Activated effector memory CD4-positive, alpha-beta T cell treated with Interleukin-2 at 50 U/mL for 16 hours (primary cell): ENCODE measurements at places on chromosomes 5 and 9.

DNA sequence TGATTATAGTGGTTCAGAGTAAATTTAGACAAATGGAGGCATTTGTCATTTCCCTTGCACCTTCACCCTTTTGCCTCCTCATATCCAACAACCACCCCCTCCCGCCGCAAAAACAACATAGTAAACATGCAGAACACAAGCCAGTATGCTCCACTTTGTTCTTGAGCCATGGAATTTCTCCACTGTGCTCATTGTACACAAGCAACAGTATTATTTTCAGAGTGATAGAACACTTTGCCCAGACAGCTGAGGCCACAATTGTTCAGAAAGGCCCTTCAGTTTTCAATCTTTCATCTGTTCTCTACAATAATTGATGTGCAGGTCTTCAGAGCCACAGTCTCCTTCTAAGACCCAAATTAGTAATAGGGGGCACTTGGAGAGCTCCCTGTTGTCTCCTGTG lies 272.8 kb upstream of the SLC30A5 start:
- no peak for DNase-seq

GRCh38 chr5:79875230-79875629 lies 115.8 kb downstream of the MTX3 start:
- no peak for DNase-seq

GRCh38 chr5:166724284-166724683 lies 1567.2 kb upstream of the WWC1 start:
- DNase-seq: no peak

GRCh38 chr9:37028420-37029031 lies 5.5 kb downstream of the PAX5 start:
- no peak for DNase-seq

DNA sequence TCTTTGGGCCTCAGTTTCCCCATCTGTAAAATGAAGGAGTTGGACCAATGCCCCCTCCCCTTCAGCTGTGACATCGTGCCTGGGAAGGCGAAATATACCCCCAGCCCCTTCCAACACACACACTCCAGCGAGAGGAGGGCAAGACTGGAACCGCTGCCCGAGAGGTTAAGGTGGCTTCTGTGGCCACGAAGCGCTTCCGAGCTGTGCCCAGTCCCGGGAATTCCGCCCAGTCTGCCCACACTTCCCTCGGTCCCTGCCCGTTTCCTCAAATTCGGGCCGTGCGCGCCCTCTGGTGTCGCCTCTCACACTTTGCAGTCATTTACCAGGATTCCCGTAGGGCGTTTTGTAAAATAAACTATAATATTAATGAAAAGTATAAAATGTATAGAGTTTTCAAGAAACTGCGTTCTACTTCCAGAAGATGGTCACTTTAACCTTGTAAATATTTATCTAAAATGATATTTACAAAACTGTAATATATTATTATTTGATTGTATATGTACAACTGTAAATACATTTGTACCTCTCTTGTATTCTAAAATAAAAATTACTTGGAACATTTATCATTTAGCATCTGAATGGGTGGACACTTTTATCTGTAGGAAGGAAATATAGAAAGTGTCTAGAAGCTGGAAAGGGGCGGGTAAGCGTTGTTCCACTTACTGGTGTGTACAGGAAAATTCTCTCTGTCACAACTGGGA lies 11.0 kb upstream of the EXOSC2 start:
- peak; percentile 35 for DNase-seq

DNA sequence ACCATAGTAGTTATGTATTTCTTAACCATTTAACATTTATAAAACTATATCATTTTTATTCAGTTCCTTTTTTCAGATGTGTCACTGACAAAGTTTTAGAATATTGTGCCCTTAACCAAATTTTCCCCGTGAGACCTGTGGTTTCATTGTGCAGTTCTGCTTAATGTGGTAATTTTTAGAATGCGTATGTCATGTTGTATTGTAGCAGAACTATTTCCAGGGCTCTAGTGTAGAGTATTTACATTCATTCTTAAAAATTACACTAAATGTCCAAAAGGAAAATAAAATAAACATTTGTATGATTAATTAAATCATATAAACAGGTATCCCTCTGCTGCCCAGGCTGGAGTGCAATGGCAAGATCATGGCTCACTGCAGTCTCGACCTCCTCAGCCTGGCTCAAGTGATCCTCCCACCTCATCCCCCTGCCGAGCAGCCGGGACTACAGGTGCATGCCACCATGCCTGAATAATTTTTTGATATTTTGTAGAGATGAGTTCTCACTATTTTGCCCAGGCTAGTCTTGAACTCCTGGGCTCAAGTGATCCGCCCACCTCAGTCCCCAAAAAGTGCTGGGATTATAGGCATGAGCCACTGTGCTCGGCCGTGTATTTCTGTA lies 15.4 kb downstream of the SERINC5 start:
- DNase-seq: no peak

DNA sequence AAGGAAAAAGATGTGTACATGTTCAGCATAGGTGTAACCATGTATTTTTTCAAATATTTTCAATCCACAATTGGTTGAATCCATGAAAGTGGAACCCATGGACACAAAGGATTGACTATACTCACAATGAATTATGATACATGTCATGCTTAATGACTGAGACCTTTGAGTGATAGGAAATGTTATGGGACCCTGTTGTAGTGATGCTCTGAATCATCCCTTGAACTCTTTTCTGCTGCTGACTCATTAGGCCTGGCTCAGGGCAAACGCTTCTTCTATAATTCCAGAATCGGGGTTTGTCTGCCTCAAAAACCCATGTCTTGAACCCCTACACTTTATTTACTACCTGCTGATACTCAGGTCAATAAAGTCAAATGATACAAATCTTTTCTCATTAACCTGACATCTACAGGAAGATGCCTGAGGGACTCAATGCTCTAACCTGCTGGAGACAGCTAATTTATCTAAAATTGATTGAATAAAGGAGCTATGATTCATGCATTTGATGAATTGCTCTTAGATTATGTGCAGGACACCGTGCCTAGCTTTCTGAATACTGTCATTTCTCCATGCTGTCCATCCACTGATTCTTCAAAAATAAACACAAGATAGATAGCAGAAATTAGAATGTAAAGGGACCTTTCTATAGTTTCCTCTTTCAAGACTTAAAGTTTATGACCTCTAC lies 260.1 kb downstream of the PRELID2 start:
- DNase-seq: no peak

DNA sequence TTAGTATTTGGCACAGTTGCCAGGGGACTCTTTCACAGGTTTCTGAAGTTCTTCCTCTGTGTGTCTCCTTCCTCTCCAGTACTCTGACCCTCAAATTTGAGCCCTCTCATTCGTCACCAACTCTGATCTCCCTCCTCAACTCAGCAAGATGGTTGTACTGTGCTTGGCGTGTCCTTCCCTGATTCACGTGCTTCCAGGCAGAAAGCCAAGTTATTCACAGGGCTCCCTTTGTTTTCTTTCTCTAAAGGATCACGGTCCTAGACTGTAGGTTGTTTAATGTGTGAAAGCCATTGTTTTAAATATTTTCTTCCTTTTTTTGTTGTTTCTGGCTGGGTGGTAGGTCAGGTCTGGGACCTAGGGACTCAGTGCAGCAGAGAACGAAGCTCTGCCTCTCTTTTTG lies 142.9 kb downstream of the DMAC1 start:
- no peak for DNase-seq

GRCh38 chr5:125446986-125447385 lies 700.5 kb upstream of the ZNF608 start:
- no peak for DNase-seq

DNA sequence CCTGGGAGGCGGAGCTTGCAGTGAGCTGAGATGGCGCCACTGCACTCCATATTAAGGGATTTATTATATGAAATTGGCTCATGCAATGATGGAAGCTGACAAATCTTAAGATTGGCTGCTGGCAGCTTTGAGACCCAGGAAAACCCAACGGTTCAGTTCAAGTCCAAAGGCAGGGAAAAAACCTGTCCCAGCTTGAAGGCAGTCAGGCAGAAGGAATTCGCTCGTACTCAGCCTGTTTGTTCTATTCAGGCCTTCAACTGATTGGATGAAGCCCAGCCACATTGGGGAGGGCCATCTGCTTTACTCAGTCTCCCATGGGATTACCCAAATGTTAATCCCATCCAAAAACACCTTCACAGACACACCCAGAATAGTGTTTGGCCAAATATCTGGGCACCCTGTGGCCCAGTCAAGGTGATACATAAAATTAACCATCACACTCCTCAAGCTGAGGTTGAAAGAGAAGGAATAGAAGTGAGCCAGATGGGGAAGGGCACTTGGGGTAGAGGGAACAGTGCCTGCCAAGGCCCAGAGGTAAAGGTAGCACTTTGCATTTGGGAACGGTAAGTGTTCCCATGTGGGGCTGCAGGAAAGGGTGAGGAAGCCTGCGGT lies 8.5 kb upstream of the ORM1 start:
- no peak for DNase-seq

- DNase-seq: no peak
Measured at GRCh38 chr5:120615967-120616645, 152.0 kb downstream of the PRR16 start.

DNA sequence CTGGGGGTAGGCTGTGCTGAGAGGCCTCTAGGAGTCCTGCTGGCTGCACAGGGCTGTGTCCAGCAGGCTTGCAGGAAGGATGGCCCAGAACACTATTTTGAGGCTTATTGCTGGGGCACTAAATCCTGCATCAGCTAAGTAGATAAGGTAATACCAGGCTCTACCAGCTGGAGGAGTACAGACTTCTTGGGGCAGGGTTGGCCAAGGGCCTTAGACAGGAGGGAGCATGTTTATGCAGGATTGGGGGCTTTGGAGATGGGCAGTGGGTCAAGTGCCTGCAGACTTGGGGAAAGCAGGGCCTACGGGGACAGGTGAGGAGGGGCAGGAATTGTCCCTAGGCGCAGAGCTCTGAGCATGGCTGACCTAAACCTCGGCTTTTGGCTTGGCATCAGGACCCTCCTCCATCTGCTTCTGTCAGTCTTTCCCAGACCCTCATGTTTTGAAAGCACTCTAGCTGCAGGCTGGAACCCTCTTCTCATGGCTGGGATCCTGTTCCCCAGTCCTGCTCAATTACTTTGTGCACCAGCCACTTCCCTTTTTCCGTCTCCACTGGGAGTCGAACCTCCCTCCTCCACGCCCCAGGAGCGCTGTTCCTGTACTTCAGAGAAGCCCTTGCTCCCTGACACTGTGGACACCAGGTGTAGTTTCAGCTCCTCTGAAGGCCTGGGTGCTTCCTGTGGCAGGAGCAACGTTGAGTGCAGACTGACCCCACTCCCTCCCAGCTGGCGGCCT lies 61.0 kb upstream of the SPTLC1 start:
- DNase-seq: no peak

GRCh38 chr5:66306105-66306843 lies 162.2 kb downstream of the SREK1 start:
- DNase-seq: no peak

DNA sequence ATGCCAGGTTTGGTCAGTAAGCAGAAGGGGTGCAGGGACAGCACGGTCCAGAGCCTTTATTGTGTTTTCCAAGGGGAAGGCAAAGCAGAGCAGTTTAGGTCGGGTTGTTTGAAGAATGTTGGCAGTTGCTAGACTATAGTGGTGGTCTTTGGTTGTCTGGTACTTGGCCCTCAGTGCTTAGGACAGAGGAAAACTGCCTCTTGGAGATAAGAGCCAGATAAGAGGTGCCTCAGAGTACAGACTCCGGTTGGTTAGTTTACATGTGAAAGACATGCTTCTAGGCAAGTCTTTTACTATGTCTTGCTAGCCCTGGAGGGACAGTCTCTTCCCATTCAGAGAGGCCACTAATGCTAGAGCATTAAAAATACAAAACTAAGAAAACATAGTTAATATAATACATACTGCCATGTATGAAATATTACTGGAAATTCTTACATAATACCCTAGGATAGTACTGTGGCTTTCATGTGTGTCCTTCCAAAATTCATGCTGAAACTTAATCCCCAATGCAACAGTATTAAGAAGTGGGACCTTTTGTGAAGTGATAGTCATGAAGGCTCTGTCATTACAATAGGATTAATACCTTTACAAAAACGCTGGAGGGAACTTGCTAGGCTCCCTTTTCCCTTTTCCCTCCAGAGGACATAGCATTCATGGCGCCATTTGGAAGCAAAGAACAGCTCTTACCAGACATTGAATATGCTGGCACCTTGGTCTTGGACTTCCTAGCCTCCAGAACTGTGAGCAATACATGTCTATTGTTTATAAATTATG lies 280.4 kb downstream of the TMEM167A start:
- DNase-seq: no peak
